ENCODE measurements at places on chromosomes 12 and 14.

GRCh38 chr14:53951243-53951626, 5.4 kb downstream of the BMP4 start:
- no peak for DNase-seq

- peak; percentile 8 for DNase-seq
Measured at GRCh38 chr12:119115296-119115905, 63.3 kb upstream of the HSPB8 start.

- DNase-seq, result peak; percentile 16
Measured at GRCh38 chr14:33836203-33836899, 114.5 kb downstream of the EGLN3 start.

- DNase-seq, result no peak
Measured at GRCh38 chr12:40031965-40032364, 73.9 kb downstream of the SLC2A13 start.

GRCh38 chr12:34257093-34257492, 234.8 kb downstream of the ALG10 start:
- no peak for DNase-seq

DNA sequence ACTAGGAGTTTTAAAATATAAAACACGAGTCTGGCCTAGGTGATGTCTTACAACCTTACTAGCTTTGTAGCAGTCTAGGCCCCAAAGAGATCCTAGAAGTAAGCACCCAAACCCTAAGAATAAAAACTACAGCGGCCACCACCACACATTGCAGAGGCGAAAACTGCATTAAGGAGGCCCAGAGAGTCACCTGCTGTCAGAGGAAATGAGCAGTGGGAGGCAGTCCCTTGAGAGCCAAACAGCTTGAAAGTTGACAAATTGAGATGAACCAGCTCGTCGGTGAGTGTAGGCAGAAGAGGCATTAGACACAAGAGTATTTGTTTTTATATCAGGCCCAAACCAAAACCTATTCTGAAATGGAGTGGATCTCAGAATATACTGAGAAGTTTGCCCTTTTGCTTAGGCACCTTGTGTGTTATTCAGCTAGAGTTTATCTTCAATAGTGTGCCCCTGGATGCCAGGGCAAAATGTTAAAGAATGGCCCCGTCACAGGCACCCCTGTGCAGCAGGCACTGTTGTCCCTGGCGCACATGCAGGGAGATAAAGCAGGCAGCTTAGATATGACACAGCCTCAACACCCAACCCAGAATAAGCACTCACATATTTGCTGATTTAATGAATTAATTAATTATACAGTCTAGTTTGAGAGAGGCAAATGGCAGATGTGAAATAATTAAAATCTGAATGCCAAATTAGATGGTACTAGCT, 56.7 kb downstream of the TTC7B start:
- DNase-seq, result peak; percentile 35

- DNase-seq, result no peak
Measured at GRCh38 chr14:20905676-20906075, 14.5 kb downstream of the RNASE3 start.

DNA sequence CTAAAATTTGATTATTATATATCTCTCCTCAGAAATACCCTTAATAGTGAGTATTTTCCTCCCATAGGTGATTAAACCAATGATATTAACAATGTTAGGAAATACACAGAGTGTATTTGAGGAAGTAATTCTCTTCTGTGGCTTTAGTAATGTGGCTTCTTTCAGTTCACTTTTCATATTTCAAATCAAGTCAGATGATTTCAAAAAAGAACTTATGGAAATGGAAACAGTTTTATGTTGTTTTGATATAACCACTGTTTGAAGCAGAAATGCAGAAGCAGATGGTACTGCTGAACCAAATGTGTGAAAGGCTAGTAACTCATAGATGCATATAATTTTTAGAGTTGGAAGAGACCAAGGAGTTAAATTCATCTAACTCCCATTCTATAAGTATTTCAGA, 1.9 kb upstream of the GPR33 start:
- no peak for DNase-seq

- peak; percentile 69 for DNase-seq
Measured at GRCh38 chr14:101878822-101879528, 85.4 kb upstream of the DYNC1H1 start.

GRCh38 chr14:76977793-76978720, 50.5 kb downstream of the IRF2BPL start:
- peak; percentile 91 for DNase-seq

- no peak for DNase-seq
Measured at GRCh38 chr14:99734406-99735051, 50.4 kb downstream of the CYP46A1 start.

DNA sequence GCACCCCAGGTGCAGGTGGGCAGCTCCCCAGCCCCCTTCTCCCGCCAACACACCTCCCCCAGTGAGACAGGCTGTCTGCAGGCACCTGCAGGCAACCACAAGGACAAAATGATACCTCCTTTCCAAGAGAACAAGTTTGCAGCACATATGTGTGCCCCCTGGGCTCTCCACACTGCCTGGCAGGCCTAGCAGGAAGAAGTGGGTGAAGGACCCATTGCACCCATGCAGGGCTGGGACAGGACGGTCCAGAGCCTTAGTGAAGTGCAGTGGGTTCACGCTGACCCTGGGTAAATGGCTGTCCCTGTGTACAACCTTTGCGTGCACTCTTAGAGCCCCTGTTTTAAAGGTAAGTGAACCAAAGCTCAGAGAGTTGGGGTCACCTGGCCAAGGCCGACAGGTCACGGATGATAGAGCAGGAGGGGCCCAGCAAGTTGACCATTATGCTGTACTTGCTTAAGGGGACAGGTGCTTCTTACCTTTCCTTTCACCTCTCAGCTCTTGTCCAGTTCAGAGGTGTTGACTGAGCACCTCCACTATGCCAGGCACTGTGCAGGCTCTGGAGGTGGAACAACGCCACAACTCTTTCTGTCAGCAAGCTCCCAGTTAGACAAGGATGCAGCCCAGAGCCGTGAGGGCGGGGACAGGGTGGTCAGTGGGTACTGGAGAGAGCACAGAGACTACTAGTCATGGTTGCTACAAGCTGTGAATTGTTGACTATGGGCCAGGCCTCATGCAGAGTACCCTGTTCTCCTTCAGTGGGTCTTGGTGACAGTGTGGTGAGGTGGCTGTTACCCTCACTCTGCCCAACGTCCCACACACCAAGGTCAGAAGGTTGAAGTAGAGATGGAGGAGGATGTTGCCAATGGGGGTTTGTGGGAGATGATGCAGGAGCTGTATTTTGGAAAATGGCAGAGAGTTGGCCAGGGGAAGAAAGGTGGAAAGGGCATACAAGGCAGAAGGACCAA, 125.9 kb downstream of the PAPOLA start:
- no peak for DNase-seq

GRCh38 chr12:20420557-20420956, 52.2 kb downstream of the PDE3A start:
- no peak for DNase-seq

DNA sequence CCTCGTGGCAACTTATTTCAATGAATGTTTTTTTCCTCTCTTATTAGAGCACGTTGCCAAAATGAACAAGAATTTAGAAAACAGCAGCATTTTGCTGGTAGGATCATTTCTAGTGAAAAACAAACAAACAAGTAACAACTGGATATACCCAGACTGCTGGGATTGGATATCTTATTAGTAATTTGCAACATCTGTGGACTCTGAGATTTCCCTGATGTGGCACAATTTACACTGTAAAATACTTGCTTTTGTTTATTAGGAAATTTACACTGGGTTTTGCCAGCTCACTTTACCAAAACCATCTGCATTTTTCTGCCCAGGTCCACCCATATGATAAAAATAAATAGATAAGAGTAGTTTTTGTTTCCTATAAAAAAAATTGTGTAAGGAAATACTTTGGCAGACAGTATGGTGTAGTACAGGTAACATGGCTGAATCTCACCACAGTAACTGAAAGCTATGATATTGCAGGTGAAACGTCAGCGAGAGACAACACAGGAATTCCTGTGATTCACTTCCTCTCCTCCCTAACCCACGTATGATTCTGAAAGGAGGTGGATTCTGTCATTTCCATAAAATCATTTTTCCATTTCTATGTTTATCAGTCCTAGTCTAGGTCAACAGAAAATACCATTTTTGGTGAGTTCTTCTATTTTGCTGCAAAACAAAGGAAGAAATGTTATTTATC, 176.2 kb upstream of the NOVA1 start:
- no peak for DNase-seq

DNA sequence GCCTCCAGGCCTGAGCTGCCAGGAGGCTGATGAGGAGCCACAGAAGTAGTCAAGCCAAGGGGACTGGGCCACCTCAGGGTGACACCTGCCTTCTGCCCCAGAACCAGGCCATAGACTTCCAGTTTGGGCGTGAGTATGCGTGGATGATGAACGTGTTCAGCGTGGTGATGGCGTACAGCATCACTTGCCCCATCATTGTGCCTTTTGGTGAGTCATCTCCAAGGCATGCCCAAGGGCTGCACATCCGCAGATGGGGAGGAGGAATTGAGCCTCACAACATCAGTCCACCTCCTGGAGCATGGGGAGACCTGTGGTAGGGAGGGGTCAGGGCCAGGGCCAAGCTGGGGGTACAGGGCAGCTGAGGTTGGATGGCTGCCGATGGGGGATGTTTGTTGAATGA, 22.3 kb downstream of the NGB start:
- no peak for DNase-seq

DNA sequence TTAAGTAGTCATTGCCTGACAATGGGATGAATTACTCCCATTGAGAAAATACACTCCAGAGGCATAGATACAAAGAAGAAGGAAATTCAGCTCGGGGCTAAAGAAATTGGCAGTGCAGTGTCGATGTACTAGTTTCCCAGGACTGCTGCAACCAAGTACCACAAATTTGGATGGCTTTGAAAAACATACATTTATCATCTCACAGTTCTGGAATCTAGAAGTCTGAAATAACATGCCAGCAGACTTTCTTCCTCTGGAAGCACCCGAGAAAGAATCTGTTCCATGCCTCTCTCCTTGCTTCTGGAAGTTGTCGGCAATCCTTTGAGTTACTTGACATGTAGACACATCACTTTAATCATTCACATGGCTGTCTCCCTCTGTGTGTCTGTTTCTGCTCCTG, 101.9 kb downstream of the TMTC3 start:
- DNase-seq, result no peak

DNA sequence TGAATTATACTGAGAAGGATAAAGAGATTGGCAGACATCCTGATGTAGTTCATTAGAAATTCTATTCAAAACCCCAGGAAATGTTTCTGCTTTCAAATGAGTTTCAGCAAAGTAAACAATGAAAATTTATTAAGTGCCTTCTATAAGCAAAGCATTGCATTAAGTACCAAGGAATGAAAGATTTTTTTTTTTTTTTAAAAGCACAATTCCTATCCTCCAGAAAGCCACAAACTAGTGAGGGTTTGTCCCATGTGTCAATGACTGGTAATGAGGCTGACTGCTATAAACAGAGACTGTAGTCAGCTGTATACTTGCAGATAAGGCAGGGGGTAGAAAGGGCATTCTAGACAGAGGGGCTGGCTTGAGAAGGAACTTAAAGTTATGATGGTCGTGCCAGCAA, 6.7 kb downstream of the ANO4 start:
- DNase-seq, result no peak

DNA sequence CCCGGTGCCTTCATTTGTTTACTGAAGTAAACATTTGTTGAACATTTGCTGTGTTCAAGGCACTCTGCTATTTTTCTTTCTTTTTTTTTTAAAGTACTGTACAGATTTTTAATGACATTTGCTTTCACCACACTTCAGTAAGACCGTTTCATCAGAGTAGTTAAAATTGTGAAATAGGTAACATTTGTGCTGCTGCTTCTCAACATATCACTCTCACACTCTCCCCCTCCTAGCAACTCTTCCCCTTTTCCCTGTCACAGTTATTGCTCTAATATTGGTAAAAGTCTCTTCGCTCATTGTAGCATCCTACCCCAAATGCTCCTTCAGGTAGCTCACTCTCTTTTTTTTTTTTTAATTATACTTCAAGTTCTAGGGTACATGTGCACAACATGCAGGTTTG, 49.6 kb downstream of the SRGAP1 start:
- DNase-seq, result no peak

DNA sequence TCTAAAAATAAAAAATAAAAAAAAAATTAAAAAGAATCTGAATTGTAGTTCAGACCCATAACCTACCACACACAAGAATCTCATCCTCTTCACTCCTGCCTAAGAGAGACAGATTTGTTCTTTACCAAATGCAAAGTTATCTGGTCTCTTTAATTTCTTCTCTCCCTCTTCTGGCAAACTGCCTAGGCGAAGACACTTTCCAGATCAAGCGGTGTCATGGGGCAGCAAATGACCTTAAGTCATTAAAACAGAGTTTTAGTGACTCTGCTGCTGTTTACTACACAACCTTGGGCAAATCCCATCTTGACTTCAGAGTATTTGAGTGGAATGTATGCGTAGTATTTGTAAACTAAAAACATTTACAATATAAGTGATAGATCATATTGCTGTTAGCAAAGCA, 60.9 kb upstream of the NID2 start:
- DNase-seq, result no peak

DNA sequence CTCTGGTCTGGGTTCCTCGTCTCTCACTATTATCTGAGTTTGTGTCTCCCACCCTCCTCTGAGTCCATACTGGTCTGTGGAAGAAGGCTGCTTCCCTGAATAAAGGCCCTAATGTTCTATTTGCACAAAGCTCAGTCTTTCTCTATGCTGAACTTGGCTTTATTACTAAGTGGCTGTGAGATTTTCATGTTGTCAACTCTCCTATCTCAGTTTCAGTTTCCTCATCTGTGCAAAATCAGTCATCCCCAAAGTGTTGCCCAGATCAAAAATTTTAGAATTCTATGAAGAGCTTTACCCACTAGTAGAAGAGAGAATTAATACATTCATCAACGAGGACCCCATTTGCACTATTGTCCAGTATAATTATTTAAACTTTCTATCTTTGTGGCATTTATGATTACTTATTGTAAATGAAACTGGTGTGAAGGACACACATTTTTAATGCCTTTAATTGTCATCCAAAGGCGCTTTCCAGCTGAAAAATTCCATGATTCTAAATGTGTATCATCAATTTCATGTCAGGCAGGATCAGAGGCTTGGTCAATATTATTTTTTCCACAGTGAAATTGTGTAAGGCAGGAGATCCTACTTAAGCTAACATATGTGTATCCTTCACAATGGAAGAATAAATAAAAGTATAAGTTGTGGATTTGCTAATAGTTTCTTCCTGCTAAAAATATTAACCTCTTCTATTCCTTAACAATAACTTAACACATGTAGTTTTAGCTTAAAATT, 79.1 kb upstream of the EEA1 start:
- no peak for DNase-seq

DNA sequence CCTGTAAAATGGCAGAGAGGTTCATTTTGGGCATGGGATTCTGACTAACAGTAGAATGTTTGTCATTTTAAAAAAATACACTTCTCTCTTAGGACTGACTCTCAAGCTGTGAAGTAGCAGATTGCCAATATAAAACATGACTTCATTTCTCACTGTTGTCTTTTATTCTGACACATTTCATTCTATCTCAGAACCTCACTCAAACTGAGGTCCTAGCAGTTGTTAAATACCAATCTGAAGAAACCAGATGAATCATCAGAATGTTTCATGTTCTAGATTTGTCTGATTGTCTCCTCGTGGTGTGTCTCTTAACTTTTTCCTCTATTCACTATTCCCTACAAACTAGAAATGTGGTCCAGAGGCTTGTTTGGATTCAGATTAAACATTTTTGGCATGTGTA, 276.5 kb upstream of the NPAS3 start:
- no peak for DNase-seq
